ENCODE measurements at places on chromosomes 16 and 17. TPM values are rescaled to one million over a fixed set of nuclear protein-coding genes. Genes with fewer than 3 reads are reported as not detected.

CHST5 gene
- 0.34 TPM for total RNA-seq

PNMT gene
- total RNA-seq, result not detected

BBS2 gene
- total RNA-seq, result 21.5 TPM

CACNG3 gene
- not detected for total RNA-seq

GPR139 gene
- total RNA-seq, result not detected

KRT23 gene
- total RNA-seq, result not detected

DNA sequence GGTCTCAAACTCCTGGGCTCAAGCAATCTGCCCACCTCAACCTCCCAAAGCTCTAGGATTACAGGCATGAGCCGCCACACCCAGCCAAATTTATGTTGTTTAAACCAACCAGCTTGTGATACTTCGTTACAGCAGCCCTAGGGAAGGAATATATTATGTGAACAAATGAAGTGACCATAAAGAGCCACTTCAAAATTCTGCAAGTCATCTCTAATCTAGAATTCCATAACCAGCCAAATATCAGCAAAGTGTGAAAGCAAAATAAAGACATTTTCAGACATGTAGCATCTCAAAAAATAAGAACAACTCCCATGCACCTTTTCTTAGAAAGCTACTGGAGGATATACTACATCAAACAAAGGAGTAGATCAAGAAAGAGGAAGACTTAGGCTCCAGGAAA is 36.0 kb downstream of the AIPL1 start:
- H3K27ac ChIP-seq, result no peak overlapping the region
- no peak overlapping the region for H3K4me3 ChIP-seq
- H3K36me3 ChIP-seq, result no peaks in the 10 kb centered on the region
- peaks cover 18% of the 10 kb centered on the region for H3K27me3 ChIP-seq
- H3K4me1 ChIP-seq, result no peaks in the 10 kb centered on the region

MSLN gene
- not detected for total RNA-seq

DNA sequence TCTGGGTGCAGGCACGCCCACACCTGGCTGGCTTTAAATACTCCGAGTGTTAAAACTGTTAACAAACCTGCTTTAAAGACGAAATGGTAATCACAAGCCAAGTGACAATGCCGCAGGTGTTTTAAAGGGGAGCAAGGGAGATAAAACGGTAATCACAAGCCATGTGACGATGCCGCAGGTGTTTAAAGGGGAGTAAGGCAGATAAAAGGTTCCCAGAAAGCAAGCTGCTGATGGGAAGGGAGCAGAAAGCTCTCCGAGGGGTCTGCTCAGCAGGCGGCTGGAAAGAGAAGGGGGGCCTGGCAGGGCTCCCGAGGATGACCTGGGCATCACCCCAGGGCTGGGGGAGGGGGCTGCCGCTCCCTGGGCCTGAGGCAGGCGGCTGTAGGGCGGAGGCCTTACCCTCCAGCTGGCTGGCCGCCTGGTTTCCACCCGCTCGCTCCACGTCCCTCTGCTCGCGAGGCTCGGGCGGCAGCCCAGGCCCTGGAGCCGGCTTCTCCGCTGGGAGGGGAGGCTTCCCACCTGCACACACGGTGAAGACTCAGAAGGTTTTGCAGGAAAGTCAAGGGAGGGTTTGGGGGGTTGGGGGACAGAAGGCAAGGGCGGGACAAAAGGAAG is 12.1 kb downstream of the NDUFAF8 start:
- peaks cover 3% of the 10 kb centered on the region for H3K4me1 ChIP-seq
- DNase-seq, result no peak
- H3K27me3 ChIP-seq, result no peaks in the 10 kb centered on the region
- no peak overlapping the region for H3K4me3 ChIP-seq
- H3K36me3 ChIP-seq, result peaks cover 14% of the 10 kb centered on the region
- H3K27ac ChIP-seq, result no peak overlapping the region

GRCh38 chr17:51646539-51646938 is 386.2 kb downstream of the UTP18 start:
- H3K4me1 ChIP-seq, result no peaks in the 10 kb centered on the region
- no peak for DNase-seq
- H3K27me3 ChIP-seq, result peaks cover 28% of the 10 kb centered on the region
- no peak overlapping the region for H3K4me3 ChIP-seq
- no peaks in the 10 kb centered on the region for H3K36me3 ChIP-seq

KRT12 gene
- not detected for total RNA-seq

DNA sequence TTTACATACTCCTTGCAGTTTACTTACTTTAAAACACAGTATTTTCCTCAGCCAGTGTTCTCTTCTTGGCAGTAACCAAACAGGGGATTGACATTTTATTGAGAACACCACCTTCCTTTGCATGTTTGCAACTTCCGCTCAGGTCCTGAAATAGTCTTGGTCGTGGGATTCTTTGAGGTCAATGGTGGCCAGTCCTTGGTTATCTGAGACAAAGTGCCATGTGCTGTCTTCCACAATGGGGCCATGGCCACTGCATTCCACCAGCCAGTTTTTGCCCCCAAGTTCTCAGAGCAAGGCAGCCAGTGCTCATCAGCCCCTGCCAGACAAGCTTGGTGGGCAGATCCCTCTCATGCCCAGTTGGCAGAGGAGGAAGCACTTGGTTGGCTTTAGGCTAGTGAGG is 22.9 kb downstream of the CMTM4 start:
- no peaks in the 10 kb centered on the region for H3K27me3 ChIP-seq
- H3K4me3 ChIP-seq, result no peak overlapping the region
- no peak for DNase-seq
- no peaks in the 10 kb centered on the region for H3K4me1 ChIP-seq
- no peaks in the 10 kb centered on the region for H3K36me3 ChIP-seq

C16orf96 gene
- total RNA-seq, result 0.07 TPM

FBRS gene
- 91.8 TPM for total RNA-seq

DNA sequence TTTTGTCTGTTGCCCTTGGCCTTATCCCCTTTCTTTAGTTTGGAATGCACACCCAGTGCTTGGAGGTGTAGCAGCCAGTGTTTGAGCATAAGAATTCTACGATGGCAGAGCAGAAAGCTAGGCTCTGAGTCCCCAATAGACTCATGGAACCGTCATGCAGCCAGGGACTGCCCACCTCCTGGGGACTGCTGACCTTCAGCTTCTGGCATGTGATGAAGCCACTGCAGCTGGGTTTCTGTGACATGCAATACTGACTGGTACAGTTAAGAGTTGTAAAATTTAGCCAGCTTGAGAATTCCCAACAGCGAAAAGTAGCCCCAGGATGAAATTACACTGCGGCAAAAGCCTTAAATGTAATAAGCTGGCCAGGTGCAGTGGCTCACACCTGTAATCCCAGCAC is 9.0 kb upstream of the MAP3K14 start:
- H3K36me3 ChIP-seq, result no peaks in the 10 kb centered on the region
- no peak overlapping the region for H3K4me3 ChIP-seq
- no peak overlapping the region for H3K27ac ChIP-seq
- H3K27me3 ChIP-seq, result no peaks in the 10 kb centered on the region
- H3K4me1 ChIP-seq, result peaks cover 20% of the 10 kb centered on the region

DNA sequence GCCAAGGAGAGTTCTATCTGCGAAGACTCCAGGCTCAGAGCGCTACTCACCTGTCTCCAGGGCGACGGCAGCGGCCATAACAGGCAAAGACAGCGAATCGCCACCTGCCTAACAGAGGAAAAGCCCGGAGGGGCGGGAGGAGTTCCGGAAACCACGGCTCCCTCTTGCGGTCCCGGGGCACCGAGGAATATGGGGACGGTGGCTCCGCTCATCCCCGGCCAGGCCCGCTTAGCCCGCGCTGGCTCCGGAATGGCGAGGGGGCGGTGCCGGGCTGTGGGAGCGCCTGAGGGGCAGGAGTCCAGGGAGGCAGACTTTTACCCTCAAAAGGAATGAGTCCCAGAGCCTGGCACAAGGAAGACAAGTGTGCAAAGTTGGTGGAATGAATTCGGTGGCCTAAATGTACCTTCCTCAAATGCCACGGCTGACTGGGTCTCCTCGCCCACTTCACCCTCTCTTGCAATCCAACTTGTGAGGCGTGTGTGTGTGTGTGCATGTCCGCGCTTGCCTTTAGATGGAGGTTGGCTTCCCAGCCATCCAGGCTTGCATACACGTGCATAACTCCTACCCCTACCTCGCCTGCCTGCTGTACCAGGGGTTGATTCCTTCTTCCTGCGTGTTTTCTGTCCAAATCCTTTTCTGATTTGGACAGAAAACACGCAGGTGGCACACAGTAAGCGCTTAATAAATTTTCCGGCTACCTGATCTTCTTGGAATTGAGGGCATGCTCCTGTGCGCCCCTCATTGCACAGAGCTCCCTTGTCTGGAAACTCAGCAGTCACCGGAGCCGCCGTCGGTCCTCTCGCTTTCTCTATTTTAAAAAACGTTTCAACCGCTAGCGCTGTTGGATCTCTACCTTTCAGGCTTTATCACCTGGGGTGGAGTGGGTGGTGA is 3.5 kb downstream of the C17orf100 start:
- peaks cover 43% of the 10 kb centered on the region for H3K4me1 ChIP-seq
- no peak overlapping the region for H3K27ac ChIP-seq
- H3K4me3 ChIP-seq, result peak overlapping the region; percentile 58
- H3K36me3 ChIP-seq, result peaks cover 5% of the 10 kb centered on the region

DNA sequence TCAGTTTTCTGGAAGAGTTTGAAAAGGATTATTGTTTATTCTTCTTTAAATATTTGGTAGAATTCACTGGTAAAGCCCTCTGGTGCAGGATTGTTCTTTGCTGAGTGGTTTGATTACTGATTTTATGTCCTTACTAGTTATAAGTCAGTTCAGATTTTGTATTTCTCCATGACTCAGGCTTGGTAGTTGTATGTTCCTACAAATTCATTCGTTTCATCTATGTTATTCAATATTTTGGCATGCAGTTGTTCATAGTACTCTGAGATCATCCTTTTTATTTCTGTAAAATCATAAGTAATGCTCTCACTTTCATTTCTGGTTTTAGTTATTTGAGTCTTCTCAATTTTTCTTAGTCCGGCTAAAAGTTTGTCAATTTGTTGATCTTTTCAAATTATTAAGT is 58.1 kb upstream of the CRYM start:
- H3K27me3 ChIP-seq, result peaks cover 19% of the 10 kb centered on the region
- no peaks in the 10 kb centered on the region for H3K36me3 ChIP-seq
- no peak overlapping the region for H3K27ac ChIP-seq
- DNase-seq, result no peak
- H3K4me1 ChIP-seq, result peaks cover 5% of the 10 kb centered on the region

DNA sequence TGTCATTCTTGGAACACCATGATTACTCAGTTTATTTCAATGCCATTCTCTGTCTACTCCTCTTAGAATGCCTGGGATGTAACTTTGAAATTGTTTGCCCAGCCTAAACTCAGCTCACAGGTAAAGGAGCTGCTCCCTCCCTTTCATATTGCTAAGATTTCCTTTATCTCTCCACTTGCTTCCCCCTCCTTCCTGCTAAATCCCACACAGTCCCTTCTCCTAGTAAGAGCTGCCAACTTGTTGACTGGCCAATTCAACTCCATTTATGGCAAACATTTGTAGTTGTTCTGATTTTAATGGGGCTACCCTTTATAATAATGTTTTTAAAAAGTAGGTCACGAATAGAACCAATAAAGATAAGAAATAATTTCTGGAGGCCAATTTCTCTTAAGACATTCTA is 146.1 kb downstream of the SKAP1 start:
- H3K4me1 ChIP-seq, result peaks cover 16% of the 10 kb centered on the region
- H3K27ac ChIP-seq, result no peak overlapping the region
- no peaks in the 10 kb centered on the region for H3K36me3 ChIP-seq
- DNase-seq, result no peak
- no peaks in the 10 kb centered on the region for H3K27me3 ChIP-seq

DNA sequence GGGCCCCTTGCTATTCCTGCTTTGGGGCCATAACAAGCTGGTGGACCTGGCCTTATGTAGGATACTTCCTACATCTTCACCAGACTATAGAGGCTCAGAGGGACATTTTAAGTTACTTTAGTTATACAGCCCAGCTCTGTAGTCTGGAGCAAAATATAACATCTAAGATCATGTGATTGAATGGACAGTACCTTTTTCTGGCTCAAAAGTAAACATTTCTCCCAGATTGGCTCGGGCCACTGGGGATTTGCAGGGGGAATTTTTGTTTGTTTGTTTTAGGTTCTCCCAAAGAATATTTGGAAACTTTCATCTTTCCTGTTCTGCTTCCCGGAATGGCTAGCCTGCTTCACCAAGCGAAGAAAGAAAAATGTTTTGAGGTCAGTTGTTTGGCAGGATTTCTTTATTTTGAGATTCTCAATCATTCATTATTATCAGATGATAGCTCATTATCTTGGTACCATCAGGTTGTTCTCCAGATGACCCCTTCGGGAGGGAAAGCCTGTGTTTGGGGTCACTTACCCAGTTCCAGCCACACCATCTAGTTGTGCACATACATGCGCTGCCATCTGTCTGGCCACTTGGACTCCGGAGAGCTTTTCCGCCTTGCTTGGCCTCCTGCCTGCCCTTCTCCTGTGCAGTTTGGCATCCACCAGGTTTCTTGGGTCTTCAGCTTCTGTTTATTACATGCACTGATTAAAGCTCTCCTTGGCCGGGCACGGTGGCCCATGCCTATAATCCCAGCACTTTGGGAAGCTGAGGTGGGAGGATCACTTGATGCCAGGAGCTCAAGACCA is 17.2 kb downstream of the IQCK start:
- H3K27me3 ChIP-seq, result no peaks in the 10 kb centered on the region
- H3K27ac ChIP-seq, result no peak overlapping the region
- peaks cover 4% of the 10 kb centered on the region for H3K36me3 ChIP-seq
- no peak overlapping the region for H3K4me3 ChIP-seq
- no peaks in the 10 kb centered on the region for H3K4me1 ChIP-seq

GRCh38 chr16:11621920-11622651 is 35.4 kb upstream of the LITAF start:
- H3K36me3 ChIP-seq, result peaks cover 1% of the 10 kb centered on the region
- peak overlapping the region; percentile 70 for H3K4me3 ChIP-seq
- peaks cover 45% of the 10 kb centered on the region for H3K4me1 ChIP-seq
- peak; percentile 51 for DNase-seq
- H3K27me3 ChIP-seq, result no peaks in the 10 kb centered on the region

- H3K36me3 ChIP-seq, result no peaks in the 10 kb centered on the region
- no peak overlapping the region for H3K4me3 ChIP-seq
- H3K27me3 ChIP-seq, result peaks cover 8% of the 10 kb centered on the region
- DNase-seq, result no peak
Measured at GRCh38 chr17:49114703-49115102, 17.9 kb upstream of the B4GALNT2 start.

- DNase-seq, result no peak
- H3K27me3 ChIP-seq, result no peaks in the 10 kb centered on the region
- peaks cover 2% of the 10 kb centered on the region for H3K4me1 ChIP-seq
- no peaks in the 10 kb centered on the region for H3K36me3 ChIP-seq
- H3K4me3 ChIP-seq, result no peak overlapping the region
Measured at GRCh38 chr17:73058022-73058421, 34.5 kb downstream of the SLC39A11 start.

DNA sequence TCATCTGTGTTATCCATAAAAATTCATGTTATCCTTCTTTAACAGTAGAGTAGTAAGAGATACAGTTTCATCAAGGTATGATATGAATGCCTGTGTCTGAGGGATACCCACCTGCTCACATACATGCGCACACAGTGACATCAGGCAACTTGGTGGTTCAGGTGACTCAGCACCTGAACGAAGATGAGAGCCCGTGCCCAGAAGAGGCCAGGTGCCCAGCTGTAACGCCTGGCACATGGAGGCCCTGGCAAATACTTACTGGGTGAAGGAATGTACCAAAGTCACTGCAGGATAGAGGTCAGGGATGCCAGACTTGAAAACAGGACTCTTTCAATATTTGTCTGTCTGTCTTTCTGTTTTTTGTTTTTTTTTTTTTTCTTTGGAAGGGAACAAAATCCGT is 72.6 kb upstream of the LGALS9 start:
- H3K36me3 ChIP-seq, result peaks cover 35% of the 10 kb centered on the region
- H3K27me3 ChIP-seq, result no peaks in the 10 kb centered on the region
- no peak for DNase-seq
- peaks cover 9% of the 10 kb centered on the region for H3K4me1 ChIP-seq

All from activated CD4-positive, alpha-beta memory T cell treated with anti-CD3 and anti-CD28 coated beads for 36 hours (primary cell).